ENCODE measurements at places on chromosomes 12 and 14.

DNA sequence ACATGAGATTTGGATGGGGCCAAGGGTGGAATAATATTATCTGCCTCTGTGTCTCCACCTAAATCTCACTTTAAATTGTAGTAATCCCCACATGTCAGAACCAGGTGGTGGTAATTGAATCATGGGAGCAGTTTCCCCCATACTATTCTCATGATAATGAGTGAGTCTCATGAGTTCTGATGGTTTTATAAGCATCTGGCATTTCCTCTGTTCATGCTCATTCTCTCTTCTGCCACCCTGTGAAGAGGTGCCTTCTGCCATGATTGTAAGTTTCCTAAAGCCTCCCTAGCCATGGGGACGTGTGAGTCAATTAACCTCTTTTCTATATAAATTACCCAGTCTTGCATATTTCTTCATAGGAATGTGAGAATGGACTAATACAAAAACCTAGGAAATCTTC, 29.9 kb downstream of the TSPAN19 start:
- ATAC-seq, result no peak

DNA sequence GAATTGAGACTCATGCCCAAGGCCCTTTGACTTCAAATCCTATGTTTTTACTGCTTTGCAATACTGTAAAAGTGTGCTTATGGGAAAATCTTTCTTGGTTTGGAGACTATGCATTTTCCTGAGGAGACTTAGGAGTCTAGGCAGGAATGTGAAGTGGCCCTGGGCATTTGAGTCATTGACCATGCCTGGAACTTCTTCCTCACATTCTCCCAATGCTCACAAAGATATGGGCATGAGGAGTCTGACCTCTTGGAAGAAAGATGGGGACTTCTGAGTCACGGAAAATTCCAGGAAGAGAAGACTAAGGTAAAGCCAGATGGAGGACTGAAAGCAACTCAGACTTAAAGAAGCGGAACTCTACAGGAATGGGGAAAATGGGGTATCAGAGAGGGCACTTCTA, 38.2 kb upstream of the ZNF641 start:
- no peak for ATAC-seq

DNA sequence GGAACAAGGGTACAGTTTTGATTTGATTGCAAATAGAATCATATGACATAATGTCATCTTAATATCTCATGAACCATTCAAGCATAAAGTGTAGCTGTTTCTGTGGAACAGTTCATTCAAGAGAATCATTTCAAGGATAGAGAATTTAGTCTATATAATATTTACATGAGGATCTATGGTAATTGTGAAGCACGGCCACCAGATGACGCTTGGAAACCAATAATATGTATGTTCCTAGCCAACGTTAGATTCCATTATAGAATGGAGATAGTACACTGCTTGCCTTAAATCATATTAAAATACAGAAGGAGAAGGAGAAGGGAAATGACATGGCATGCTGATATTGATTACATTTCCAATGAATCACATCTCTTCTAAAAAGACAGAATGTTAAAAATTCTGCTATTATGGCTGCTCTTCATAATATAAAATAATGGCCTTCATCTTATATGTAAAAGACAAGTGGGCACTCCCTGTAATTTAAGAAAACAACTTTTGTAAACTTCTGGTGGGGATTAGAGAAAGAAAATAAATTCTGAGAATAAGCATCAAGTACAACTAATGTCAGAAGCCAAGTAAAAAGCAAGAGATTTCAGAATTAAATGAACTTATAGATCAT, 351.0 kb downstream of the NAV3 start:
- no peak for ATAC-seq

- no peak for ATAC-seq
These were observed 32.0 kb upstream of the LMNTD1 start for GRCh38 chr12:25585021-25585523.

- no peak for ATAC-seq
These were observed 69.4 kb upstream of the GSC start for GRCh38 chr14:94839348-94839747.

DNA sequence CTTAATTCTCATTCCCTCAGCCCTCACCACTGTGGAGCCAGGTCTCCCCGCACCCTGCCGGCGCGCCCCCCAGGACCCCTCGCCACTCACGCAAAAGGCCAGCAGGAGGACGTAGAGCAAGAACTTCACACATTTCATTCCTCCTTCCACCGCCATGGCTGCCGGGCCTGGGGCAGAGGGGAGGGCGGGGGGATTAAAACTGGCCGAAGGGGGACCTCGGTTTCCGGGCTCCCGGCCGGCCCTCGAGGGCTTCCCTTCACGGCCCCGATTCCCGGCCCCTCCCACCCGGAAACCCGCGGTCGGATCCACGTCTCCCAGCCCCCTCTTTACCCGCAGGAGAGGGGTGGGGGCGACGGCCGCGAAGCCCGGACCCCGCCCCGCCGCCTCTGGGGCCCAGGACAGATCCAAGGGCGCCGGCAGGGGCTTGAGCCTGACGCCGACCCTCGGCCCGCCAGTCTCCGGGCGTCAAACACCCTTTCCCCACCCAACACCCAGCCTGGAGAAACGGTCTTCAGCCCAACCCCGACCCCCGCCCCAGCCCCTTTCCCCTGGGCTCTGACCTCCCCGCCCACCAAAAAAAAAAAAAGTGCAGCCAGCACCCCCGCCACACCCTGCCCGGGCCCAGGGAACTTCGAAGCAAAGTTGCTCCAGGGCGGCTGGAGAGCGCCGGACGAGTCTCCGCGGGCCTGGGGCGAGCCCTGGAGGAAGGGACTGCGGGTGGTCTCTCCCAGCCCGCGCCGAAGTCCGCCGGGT, 447 bp downstream of the CD63 start:
- ATAC-seq, result peak; percentile 31

DNA sequence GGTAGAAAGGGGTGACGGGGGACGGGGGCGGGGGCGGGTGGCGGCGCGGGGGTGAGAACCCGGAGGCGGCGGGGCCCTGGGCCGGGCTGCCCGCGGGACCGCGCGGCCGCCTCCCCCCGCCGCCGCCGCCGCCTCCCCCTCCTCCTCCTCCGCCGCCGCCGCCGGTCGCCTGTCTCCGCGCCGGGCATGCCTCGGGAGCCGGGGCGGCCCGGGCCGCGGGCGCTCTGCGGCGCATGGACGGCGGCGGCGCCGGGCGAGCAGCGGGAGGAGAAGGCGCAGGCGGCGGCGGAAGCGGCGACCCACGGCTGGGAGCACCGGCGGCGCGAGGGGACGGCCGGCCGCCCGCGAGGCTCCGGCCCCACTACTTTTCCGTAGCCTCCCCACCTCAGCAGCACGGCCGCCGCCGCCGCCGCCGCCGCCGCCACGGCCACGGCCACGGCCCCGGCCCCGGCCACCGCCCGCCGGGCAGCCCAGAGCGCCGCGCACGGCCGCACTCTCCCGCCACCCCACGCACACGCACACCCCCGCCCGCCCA, at the start of gene NPAS3:
Gene NPAS3, plus strand, starts transcription at position 161 of the 535 bp plus-strand sequence.
- ATAC-seq, result peak; percentile 34

DNA sequence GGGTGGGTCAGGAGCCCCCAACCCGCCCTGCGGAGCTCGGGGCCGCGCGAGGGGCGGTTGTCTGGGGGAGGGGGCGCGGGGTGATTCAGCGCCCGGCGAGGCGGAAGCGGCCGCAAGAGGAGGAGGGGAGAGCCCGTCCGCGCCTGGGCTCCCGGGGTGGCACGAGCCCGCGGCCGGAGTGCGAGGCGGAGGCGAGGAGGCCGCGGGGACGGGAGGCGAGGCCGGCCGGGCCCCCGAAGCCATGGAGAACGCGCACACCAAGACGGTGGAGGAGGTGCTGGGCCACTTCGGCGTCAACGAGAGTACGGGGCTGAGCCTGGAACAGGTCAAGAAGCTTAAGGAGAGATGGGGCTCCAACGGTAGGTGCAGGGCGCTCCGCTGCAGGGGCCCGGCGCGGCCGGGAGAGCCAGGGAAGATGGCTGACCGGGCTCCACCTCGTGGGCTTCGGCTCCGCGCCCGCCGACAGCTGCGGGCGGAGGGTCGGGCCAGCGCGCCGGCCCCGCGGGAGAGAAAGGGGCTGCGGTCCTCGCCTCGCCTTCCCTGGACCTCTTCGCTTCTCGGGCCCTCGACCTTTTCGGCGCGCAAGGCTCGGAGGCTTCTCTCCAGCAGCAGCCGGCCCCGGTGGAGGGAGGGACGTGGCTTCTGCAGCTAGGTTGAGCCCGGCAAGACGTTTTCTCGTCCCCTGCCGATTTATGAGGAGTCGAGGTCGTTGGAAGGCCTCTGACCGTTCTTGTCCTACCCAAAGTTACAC, 677 bp downstream of the ATP2A2 start:
- ATAC-seq, result peak; percentile 66

DNA sequence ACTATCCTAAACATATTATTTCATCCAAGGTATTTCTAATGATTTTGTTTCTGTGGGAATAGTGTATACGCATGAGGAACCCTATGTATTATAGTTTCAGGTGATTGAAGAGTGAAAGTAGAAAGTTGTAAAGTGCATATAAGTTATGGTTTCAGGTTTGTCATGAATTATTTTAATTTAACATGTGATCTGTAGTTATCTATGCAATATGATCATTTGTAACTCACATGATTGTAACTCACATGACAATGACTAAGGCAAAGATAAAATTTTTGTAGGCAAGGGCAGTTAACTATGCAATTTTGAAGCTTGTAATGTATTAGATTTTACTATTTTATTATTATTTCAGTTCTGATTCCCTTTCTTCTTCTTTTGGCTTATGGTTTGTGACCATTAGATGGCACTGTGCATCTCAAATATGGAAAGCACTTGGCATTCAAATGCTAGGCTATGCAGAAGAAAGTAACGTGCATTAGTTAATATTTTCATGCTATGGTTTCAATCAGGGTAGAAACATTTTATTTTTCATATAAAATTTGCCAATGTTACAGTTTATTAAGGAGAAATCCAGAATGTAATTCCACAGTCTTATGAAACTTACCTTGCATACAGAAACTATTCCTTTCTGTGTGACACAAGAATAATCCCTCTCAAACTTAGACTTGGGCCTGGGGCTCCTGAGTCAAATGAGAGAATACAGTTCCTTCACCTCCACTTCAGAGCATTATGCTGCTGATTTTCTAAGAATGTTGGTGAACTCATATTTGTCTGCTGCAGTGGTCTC, 15.8 kb upstream of the TMEM30B start:
- ATAC-seq, result no peak

DNA sequence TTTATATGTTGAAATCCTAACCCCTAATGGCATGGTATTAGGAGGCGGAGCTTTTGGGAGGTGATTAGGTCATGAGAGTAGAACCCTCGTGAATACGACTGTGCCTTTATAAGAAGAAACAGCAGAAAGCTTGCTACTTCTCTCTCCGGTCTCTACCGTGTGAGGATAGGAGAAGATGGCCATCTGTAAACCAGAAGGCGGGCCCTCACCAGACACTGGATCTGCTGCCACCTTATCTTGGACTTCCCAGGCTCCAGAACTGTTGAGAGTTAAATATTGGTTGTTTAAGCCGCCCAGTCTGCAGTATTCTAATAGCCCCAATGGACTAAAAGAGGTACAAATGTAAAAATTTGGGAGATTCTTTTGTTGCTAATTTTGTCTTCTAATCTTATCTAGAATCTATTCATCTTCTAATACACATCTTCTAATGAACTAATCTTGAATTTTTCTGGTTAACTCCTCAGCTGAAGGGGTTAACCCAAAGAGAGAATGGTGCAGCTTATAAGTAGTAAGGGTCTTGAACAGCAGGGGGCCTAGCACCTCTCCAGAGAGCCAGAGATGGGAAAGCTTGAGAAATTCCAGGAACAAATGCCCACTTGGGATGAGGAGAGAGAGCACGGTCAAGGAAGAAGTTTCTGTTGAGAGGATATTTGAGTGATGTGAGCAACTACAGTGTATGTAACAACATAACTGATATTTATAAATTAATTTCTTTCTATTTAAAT, 264.0 kb upstream of the GRIP1 start:
- ATAC-seq, result no peak

GRCh38 chr12:1319212-1319611, 275.2 kb downstream of the FBXL14 start:
- no peak for ATAC-seq

DNA sequence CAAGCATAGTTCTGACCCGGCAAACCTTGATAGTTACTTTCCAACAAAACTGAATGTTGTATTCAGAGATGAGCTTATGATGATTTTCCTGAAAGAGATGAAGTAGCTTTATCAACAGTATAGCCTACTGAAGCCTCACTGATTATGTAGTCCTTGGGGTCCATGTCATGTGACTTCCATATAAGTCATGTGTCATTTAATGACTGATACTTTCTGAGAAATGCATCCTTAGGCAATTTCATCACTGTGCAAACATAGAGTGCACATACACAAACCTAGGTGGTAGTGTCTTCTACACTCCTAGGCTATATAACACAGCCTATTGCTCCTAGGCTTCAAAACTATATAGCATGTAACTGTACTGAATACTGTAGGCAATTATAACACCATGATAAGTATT, 28.5 kb upstream of the TUBA1C start:
- no peak for ATAC-seq

DNA sequence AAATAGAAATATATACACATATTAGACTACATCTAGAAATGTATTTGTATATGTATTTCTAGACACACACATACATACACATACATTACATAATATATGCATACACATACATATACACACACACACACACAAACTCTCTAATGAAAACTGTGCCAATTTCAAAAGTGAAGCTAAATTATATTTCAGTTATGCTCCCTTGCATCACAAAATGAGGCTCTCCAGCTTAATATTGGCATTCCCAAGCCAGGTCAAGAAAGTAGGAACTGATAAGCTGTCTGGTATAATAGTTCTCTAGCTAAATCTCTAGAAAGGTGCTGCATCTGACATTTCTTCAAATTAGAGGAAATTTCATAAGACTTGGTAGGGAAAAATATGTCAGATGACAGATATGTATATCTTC, 56.9 kb downstream of the GARIN6 start:
- no peak for ATAC-seq

DNA sequence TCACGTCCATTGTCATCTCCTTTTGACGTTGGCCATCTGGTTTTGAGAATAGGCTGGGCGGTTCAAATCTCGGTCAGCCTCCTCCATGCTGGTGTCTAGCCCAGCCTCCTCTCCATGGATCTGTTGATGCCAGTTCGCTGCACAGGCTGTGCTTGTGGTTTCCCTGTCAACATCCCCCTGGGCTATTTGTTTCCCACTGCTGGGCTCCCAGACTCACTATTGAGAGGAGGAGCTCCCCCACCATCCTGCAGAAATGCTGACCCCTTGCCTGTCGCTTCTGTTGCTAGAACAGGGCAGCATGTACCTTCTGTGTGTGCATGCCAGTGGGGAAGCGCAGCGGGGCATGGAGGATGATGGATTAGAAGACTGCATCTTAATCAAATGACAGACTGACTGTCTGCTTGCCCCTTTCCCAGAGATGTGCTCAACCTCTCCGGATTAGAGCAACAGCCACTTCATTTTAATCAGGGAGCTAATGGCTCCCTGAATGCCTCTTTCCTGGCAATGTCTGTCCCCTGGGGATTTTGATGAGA, 170.5 kb downstream of the TSPAN9 start:
- no peak for ATAC-seq

Data from stimulated activated memory B cell treated with anti-CD40 and anti-IgM and Interleukin-4, amounts not matched to agents 10 μg/mL and 1 μg/mL and 100 μg/mL, for 72 hours (primary cell).